ENCODE measurements at places on chromosomes 3 and 15. TPM values are rescaled to one million over a fixed set of nuclear protein-coding genes. Genes with fewer than 3 reads are reported as not detected.

GHSR gene
- polyA plus RNA-seq = not detected

SERPINI1 gene
- polyA plus RNA-seq = 55.2 TPM

CLDN18 gene
- polyA plus RNA-seq = not detected

COL8A1 gene
- 1.4 TPM for polyA plus RNA-seq

CHRM5 gene
- 4.4 TPM for polyA plus RNA-seq

ECE2 gene
- polyA plus RNA-seq = 9.5 TPM

KCNH8 gene
- 1.5 TPM for polyA plus RNA-seq

SNURF gene
- 5.7 TPM for polyA plus RNA-seq

SIDT1 gene
- polyA plus RNA-seq = 1.8 TPM

SCN11A gene
- not detected for polyA plus RNA-seq

FBN1 gene
- 5.1 TPM for polyA plus RNA-seq

Data from brain (organoid and tissue), 16 donors.